HCEC 1CT (cell line): ENCODE measurements at places on chromosomes 1 and 21.
A peak's percentile ranks its signal among the peaks of the same experiment; 100 is the strongest.

DNA sequence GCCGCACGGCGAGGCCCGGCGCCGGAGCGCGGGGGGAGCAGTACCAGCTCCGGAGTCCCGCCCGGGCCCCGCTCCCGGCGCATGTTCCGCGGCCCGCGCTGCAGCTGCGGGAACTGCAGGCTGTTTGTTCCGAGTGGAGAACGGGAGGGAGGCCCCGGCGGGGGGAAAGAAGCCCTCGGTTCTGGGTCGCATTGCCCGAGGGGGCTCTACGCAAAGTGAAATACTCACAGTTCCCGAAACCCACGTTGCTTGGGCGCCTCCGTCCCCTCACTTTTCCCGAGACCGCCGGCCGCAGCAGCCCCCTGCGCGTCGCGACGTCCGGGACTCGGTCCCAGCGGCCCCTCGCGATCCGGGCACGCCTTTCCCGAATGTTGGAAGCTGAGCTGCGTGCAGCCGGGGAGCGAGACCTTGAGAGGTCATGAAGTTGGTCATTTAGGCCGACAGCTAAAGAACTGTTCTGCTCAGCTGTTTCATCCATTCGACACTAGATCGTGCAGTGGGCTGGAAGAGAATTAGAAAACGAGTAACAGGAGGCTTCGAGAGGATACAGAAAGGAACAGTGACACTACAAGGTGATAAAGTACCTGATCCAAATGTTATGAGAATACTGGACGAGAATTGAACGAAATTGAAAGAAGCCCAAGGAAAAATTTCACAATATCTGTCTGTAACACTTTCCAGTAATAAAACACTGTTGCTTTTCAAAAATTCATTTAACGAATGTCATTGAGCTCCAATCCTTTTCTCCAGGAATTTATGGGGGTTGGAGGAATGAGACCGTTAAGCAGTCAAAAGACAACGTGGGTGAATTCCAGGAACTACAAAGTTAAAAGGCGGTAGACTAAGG is 657 bp upstream of the LIN9 start:
- DNase-seq, result no peak

GRCh38 chr1:62720946-62721554 is 32.9 kb upstream of the DOCK7 start:
- DNase-seq, result no peak

- peak; percentile 85 for DNase-seq
These were observed 90.4 kb downstream of the SLC45A1 start for GRCh38 chr1:8408151-8408839.

DNA sequence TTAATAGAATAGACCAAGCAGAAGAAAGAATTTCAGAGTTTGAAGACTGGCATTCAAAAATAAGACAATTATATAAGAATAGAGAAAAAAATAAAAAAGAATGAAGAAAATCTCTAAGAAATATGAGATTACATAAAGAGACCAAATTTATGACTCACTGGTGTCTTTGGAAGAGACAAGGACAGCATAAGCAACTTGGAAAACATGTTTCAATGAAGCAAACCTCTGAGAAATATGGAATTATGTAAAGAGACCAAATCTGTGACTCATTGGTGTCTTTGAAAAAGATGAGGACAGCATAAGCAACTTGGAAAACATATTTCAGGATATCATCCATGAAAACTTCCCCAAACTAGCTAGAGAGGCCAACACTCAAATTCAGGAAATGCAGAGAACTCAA is 60.4 kb upstream of the LYPLAL1 start:
- DNase-seq, result peak; percentile 21

DNA sequence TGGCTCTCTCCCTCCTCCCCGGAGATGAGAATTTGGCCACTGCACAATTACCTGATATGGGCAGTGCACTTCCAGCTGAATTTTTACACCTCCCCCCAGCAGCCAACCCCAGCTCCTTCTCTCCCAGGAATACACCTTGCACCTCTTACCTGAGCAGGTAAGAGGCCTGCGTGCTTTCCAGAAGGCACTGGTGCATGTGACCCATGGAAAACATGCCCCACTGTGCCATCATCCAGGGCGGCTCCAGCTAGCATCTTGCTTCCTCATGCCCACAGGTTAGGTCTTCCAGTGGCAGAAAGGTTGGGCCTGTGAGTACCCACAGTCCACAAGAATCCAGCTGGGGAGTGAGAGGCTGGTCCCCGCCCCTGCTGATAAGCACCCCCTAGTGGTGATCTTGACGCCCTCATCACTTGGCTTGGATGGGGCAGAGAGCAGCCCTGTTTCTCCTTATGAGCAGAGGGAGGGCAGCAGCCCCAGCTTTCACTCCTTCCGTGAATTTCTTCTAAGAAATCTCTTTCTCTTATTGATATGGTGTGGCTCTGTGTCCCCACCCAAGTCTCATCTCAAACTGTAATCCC is 57.8 kb downstream of the EDARADD start:
- DNase-seq, result peak; percentile 9

DNA sequence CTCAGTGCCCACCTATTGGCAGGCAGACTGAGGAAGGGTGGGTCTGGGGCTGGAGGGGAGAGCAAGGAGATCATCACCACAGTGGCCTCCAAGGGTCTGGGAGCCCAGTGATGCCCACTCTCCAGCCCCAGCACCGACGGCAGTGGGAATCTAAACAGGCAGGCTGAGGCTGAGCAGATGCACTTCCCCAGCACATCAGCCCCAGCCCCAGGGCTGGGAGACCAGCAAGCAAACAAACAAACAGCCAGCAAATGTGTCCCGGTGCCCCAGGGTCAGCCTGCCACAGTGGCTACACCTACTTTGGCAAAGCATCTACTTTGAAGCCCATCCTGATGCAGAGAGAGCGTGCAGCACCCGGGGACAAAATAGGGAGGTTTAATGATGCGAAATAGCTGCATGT is 216.3 kb upstream of the ZC3H12A start:
- DNase-seq, result no peak

GRCh38 chr1:25223471-25223870 is 8.8 kb downstream of the SYF2 start:
- DNase-seq, result peak; percentile 53

DNA sequence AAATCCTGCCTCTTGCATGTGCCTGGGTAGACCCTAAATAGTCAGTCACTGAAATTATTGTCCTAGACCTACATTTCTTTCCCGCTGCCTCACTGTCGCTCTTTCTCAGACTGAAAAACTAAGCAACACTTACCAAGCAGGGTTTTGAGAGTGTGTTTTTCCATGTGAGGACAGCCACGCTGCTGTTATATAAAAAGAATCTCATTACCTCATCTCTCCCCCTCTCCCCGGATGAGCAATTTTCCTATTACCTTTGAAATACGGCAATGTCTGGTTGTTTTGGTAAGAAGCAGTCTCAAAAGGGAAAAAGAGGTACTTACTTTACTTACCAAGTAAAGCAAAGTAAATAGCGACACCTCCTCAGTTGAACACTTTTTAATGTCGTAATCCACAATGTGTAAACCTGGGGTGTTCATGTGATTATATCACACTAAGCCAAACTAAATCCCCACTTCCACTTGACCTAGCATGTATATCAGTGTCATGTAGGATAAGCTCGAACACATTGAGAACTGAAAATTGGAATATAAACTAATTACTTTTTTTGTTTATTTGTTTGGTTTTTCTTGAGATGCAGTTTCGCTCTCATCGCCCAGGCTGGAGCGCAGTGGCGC is 12.2 kb upstream of the VN1R5 start:
- DNase-seq, result no peak

DNA sequence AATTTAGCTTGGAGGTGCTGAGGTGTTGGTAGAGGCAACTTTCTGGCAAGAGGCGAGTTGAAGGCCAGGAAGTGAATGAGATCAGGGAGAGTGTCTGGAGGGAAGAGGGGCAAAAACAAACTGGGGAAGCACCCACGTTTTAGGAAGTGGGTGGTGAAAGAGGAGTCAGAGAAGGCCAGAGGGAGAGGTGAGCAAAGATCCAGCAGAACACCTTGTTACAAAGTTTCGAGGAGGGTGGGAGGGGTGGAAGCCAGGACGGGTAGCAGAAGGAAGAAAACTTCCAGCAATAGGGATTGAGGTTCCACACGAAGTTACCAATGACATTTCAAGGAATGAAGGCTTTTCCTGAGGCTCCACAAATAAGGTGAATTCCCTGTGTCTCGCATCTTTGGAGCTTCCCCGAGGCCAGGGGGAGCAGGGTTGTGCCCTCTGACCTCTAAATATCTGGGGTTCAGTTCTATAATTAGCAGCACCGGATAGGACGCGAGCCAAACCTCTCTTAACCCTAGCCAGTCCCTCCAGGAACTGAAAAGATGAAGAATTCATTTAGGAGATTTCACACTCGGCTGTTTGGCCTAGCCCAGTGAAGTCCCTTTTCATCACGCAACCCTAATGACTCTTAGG is 578 bp upstream of the SESN2 start:
- DNase-seq, result no peak
